Stimulated activated CD8-positive, alpha-beta memory T cell treated with anti-CD3 and anti-CD28 coated beads, Interleukin-2, amount 100 ng/mL, for 1 hour (primary cell): ENCODE measurements at places on chromosomes 4 and X.

- no peak for DNase-seq
Measured at GRCh38 chr4:3452376-3452775, 10.6 kb downstream of the HGFAC start.

- DNase-seq, result no peak
Measured at GRCh38 chr4:154731756-154732155, 12.0 kb upstream of the LRAT start.

- no peak for DNase-seq
Measured at GRCh38 chrX:24703185-24703494, 9.4 kb downstream of the POLA1 start.

DNA sequence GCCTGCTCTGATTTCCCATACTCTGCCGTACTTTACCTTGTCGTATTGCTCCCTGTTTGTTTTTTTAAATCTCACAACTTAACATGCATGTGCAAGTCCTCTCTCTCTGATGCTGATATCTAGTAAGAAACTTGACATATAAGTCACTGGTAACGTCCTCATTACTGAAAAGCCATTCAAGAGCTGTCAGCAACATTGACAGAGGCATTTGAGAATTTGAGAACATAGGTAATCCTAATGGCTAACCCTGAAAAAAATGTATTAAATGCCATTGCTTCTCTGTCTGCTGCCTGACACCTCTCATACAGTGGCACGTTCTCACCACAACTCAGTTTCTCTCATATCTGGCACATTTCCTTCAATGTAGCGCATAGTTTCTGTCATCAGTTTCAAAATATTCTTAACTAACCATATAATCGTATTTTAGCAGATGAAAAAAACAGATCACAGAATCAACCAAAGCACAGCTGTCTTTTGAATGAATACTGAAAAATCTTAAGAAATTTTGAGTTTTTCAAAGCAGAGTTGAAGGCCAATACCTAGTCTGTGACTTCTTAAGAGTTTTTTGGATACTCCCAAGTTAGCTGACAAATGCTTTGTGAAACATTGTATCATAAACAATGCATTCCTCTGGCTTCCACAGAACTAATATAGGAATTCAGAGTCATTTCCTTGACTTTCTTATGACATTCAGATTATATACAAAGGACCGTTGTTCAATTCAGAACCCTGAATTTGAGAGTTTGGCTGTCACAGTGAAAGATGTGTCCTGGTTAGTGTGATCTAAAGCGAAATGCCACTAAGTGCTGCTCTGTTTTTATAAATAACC, 996.4 kb downstream of the C4orf33 start:
- no peak for DNase-seq

- no peak for DNase-seq
Measured at GRCh38 chrX:100812216-100813158, 7.7 kb upstream of the CSTF2 start.

DNA sequence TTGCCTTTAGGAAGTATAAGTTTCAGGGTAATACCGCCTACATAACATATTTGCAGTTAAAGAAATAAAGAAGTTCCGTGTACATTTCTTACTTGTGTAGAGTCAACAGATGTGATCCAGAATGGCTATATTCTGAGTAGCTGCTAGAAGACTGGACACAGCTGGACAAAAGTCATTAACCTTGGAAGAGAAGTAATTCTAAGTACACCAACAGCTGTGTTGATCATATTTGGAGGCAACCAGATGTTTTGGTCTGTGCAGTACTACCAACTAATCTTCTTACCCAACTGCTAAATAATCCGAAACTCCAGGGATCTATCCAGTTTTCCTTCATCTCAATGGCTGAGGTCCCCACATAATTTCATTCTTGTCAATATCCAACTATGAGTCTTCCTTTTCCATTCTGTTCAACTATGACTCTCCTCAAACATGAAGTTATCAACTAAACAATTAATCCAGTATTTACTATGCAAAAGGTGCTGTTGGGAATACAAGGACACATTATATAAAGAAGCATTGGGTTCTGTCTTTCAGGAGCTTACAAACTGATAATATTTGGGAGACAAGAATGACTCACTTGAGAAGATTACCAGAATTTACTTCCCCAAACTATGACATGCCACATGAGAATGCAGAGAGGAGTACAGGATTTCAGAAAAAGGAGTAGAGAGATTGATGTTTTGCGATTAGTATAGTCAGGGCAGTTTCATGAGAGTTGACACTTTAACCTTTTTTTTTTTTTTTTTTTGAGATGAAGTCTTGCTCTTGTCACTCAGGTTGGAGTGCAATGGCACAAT, 78.2 kb downstream of the COL4A6 start:
- DNase-seq, result no peak

- DNase-seq, result no peak
Measured at GRCh38 chr4:136328131-136328530, 1204.2 kb downstream of the PCDH18 start.
